ENCODE measurements at places on chromosomes 5 and 9. TPM values are rescaled to one million over a fixed set of nuclear protein-coding genes. Genes with fewer than 3 reads are reported as not detected.
A peak's percentile ranks its signal among the peaks of the same experiment; 100 is the strongest.

- DNase-seq = peak; percentile 68
Observed at GRCh38 chr9:89388084-89388867, 70.0 kb downstream of the SECISBP2 start.

The CATSPER3 gene
- not detected for total RNA-seq

GRCh38 chr9:129849901-129850300 is 14.6 kb downstream of the USP20 start:
- no peak for DNase-seq

- DNase-seq = peak; percentile 37
Observed at GRCh38 chr9:129671519-129671918, 6.1 kb downstream of the PRRX2 start.

DNA sequence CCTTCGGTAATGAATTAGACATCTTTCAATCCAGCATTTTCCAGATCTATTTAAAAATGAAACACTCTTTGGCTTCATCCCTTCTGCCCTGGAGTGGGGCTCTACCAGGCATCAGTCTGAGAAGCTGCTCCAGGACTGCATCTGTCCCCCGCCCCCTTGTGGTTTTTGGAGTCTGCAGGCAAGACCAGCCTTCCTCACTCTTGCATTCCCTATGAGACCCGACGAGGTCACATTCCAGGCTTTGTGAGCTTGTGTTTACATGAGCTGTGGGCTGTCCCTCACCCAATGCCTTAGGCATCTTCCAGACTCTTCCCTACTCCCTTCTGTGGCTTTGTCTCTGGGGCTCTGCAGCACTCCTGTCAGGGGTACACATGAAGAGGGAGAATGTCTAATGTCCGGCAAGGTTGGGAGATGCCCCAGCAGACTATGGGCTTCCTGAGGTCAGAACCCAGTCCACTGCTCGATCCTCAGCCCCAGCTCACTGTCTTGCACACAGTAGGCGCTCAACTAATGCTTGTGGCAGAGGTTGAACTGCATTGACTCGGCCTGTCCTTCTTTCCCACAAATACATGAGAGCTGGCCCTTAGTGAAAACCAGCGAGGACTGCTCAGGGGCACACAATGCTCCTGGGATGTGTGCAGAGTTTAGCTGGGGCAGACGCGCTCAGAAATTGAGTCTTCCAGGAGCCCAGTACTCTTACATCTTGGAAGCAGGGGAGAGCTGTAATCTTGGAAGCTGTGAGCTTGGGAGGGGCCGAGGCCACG is 11.7 kb upstream of the GADD45G start:
- DNase-seq = peak; percentile 35

DNA sequence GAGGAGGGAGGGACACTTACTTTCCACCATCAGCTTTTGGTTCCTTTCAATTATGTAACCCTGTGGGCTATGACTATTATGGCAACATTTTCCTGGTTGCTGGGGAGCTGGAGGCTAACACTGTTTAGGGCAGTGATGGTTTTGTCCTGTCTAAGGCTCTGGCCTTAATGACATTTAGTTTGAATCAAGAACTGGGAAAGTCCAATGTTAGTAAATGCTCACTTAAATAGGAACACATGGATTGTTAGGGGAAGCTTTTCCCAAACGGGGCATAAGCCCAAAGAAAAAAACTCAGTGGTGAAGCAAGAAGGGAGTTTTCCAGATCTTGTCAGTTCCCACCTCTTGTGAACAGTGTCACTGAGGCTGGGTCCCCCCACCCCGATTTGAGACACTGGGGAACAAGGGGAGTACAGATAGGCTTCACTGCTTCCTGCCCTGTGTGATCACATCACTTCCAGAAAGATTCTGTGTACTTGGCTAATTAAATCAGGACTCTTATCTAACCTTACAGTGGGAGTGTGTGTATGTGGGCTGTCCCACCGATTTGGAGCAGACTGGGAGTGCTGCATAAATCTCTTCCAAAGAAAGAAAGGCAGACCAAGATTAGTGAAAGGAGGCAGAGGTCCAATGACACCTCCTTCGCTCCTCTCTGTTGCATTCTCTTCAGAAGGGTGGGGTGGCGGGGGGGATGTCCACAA is 206.4 kb downstream of the PTTG1 start:
- DNase-seq = peak; percentile 31

DNA sequence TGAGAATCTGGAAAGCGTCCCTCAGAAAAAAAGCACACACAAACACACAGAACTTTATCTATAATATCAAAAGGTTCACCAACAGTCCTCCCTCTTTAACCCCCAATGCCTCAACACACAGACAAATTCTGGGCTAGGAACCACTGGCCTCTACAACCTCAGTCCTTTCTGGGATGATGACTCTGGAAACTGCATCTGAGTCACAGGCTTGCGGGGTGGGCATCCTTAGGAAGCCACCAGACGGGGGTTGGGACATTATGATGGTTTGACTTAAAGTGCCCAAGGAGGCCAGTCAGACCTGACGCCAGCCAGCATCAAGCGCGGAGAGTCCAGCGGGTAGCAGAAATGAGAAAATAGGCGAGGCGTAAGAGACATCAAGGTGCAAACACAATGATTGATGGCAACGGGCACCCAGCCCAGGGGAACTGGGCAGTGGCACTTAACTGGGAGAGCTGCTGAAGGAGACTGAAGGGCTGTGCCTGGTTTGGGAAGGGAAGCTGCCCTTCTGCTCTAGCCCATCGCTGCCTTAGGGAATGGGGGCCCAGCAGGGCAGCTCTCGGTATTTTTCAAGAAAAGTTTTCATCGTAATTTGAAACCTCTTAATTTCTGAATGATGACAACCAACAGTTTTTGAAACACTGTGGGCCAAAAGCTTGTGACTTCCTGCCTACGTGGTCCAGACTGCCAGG is 20.7 kb downstream of the SPRY4 start:
- no peak for DNase-seq

DNA sequence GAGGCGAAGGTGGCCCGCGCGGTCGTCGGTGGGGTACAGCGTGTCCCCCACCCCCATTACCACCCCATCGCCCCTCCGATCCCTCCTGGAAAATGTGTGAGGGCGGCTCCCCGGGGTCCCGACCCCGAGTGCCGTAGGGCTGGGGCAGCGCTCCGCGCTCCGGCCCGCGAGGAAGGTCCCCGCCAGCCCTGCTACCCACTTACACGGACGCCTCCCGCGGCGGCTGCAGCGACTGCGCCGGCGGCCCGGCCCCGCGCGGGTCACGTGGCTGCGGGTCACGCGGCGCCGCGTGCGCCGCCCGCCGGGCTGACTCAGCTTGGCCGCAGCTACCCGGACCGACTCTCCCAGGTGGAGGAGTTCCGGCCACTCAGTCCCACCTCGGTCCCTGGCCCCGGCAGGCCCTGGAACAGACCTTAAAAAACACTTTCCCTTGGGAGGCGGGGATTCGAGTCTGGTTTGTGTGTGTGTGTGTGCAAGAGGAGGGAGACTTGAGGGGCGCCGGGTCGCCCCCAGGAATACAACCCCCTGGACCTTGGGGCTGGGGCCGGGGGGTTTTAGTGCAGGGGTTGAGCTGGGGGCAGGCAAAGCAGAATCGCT is at the start of gene GNPDA1:
GNPDA1 (minus strand) TSS at position 236 of the 597 bp plus-strand sequence. CDS start 992 bp downstream, outside the sequence.
- peak; percentile 71 for DNase-seq

GRCh38 chr5:149584121-149584520 is 2.8 kb downstream of the ARHGEF37 start:
- no peak for DNase-seq

DNA sequence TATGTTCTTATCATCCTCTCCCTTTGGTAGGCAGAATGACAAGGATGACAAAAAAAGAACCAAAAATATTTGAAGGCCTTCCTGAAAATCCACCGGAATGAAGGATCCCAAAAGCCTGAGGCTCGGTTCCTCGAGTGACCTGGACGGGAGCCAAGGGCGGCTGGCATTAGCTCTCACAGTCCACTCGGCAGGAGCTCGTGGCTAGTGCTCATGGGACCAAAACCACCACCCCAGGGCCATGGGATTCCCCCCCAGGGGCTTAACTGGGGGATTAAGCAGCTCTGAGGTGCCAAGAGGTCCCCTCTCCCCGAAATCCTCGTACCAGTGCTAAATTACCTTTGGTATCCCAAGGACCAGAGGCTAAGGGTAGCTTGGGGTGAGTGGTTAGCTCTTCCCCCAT is 586 bp upstream of the PDZD2 start:
- DNase-seq = no peak

DNA sequence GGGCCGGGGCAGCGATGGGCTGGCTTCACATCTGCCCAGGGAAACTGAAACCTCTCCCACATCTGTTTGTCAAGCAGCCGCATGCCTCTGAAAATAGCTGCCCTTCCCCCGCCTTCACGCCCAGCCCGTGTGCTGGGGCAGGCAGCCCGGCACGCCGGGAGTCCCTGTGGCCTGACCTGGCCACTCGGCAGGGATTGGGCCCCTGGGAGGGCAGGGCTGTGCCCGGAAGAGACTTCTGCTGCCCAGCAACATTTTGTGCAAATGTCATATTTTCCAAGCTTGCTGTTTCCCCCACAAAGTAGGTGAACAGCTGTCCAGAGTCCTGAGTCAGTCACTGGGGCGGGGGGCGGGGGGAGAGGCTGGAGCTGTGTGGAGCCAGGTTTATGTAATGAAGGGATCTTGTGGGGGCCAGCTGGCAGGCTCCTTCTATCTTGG is 8.2 kb downstream of the COL27A1 start:
- DNase-seq = no peak

DNA sequence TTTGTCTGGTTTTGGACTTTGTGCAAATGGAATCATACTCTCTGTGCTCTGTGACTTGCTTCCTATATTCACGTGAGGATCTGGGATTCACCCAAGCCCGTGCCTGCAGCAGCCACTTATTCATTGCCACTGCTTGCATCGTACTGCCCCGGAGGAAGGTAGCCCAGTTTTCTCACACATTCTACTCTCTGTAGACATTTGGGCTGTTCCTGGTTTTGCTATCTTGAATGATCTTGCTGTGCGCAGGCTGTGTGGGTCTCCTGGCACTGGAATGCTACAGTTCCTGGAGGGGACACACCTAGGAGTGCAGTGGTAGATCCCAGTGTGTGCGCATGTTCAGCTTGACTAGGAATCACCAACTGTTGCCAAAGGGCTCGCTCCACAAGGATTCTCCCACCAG is 99.2 kb upstream of the BOD1 start:
- no peak for DNase-seq

GRCh38 chr5:87877495-87877894 is 391.1 kb downstream of the TMEM161B start:
- DNase-seq = no peak

The STKLD1 gene
- total RNA-seq = 1.0 TPM

DNA sequence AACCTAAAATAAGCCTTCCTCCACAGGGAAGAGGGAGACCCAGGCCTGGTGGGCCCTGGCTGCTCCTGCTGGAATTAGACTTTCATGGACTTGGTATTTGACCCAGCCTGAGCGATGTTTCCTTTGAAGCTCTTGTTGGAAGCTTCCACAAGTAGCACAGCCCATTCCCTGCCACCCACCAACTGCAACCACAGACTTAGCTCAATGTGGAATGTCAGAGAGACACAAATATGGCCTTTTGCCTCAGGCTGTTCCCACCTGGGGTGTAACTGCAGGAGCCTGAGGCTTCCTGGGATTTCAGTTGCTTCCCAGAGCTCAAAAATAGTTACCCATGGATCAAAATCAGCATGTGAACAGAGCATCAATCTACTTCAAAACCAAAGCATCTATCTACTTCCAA is 70.3 kb upstream of the LHFPL2 start:
- no peak for DNase-seq

- no peak for DNase-seq
Observed at GRCh38 chr5:151271336-151271735, 18.4 kb downstream of the GM2A start.

The PRDM9 gene
- total RNA-seq = not detected

GRCh38 chr9:5428794-5429528 is 8.8 kb downstream of the PLGRKT start:
- DNase-seq = no peak

The DOCK8 gene
- 4.0 TPM for total RNA-seq

The NCS1 gene
- 85.4 TPM for total RNA-seq

The GABRA6 gene
- total RNA-seq = not detected

- DNase-seq = no peak
Observed at GRCh38 chr9:127107929-127108876, 14.2 kb downstream of the ANGPTL2 start.

GRCh38 chr5:103041071-103041676 is 78.8 kb downstream of the GIN1 start:
- peak; percentile 37 for DNase-seq

The NXNL2 gene
- 1.0 TPM for total RNA-seq

DNA sequence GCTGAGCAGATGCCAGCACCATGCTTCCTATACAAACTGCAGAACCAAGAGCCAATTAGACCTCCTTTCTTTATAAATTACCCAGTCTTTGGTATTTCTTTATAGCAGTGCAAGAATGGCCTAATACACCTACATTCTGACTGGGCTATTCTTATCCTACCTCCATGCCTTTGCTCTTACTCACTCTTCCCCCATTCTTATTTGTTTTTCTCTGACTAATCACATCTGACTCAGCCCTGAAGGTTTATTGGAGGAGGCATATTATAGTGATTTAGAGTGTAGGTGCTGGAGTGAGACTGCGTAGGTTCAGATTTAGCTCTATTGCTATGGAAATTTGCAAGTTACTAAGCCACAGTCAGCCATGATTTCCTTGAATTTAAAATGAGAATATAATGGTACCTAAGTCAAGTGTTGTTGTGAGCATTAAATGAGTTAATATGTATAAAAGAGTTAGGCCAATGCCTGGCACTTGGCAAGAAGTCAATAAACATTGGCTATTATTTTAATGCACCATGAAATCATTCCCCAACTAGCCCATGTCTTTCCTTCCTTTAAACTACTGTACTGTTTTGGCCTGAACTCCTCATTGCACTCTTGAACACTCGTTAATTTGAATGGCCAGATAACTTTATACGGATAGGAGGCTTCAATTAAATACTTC is 531.2 kb upstream of the ZNF608 start:
- DNase-seq = peak; percentile 95

- peak; percentile 64 for DNase-seq
Observed at GRCh38 chr9:86945728-86946200, 1.5 kb downstream of the GAS1 start.

DNA sequence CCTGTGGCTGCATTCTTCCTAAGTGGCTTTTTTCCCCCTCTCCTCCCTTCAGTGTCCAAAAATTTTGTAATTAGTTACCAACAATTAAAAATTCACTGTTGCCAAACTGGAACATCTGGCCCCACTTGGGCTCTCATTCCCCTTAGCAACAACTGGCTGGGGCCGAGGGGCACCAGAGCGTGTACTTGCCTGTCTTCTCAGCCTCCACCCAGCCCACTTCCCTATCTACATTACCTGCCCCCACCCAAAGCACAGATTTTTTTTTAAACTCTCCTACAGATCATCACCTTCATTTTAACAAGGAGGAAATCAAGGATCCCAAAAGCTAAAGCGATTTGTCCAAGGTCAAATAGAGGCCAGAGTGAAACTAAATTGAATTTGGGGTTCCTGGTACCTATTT is 278.8 kb downstream of the EBF1 start:
- DNase-seq = no peak

Measured in mammary epithelial cell (primary cell).